Smooth muscle cell of trachea (primary cell): ENCODE measurements at places on chromosomes 3 and 15. TPM values are rescaled to one million over a fixed set of nuclear protein-coding genes. Genes with fewer than 3 reads are reported as not detected.

Gene SLC27A2
- total RNA-seq: 0.15 TPM in 1 of 2 replicates, not detected in the other

Gene TARS3
- total RNA-seq: 24.3 and 24.6 TPM in 2 replicates

Gene EFL1
- total RNA-seq: 21.5 and 35.1 TPM in 2 replicates

Gene GASK1A
- total RNA-seq: 1.6 and 4.5 TPM in 2 replicates

Gene DLL4
- total RNA-seq: 0.17 and 0.73 TPM in 2 replicates

Gene GOLGA6D
- 0.17 TPM in 1 of 2 replicates, not detected in the other for total RNA-seq

Gene LYZL4
- not detected in 2 replicates for total RNA-seq

Gene LTK
- total RNA-seq: 0.17 and 0.58 TPM in 2 replicates

Gene BHLHE40
- 6.3 and 22.7 TPM in 2 replicates for total RNA-seq

Gene CYP8B1
- total RNA-seq: not detected in 2 replicates

Gene KCNMB3
- 0.50 and 1.0 TPM in 2 replicates for total RNA-seq
